ENCODE measurements at places on chromosomes 2 and 18.
A peak's percentile ranks its signal among the peaks of the same experiment; 100 is the strongest.

DNA sequence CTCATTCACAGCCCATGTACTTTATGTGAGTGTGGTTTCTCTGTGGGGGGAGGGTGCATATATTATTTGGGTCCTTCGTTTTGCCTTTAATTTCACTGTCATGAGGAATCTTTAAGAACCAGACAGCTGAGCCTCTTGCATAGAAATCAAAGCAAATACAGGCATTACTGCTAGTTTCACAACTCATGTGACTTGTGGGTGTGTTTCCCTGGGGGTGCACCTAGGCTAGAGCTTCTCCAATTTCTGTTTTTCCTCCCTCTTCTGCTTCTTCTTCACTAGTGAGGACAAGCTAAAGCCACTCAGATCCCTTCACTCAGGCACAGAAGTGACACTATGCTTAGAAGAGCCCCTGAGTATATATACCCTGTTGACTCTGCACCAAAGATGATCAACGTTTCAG lies 131.4 kb downstream of the ACOXL start:
- DNase-seq, result no peak

GRCh38 chr2:74867841-74868658 lies 34.1 kb downstream of the HK2 start:
- DNase-seq, result no peak

DNA sequence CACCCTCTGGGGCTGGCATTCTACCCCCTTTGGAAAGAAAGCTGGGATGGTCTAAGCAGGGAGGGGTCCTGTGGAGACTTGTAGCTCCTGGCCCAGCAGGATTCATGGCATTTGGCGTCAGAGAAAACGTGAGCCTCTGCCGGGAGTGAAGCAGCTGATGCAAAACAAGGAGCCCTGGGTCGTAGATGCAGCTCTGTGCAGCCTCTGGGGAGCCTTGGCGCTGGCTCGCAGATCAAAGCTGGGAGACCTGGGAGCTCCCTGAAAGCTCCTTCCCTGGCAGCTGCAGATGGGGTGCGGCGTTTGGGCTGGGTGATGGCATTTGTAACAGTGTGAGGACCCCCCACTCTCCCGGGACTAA lies 148.3 kb downstream of the KLHL29 start:
- no peak for DNase-seq

DNA sequence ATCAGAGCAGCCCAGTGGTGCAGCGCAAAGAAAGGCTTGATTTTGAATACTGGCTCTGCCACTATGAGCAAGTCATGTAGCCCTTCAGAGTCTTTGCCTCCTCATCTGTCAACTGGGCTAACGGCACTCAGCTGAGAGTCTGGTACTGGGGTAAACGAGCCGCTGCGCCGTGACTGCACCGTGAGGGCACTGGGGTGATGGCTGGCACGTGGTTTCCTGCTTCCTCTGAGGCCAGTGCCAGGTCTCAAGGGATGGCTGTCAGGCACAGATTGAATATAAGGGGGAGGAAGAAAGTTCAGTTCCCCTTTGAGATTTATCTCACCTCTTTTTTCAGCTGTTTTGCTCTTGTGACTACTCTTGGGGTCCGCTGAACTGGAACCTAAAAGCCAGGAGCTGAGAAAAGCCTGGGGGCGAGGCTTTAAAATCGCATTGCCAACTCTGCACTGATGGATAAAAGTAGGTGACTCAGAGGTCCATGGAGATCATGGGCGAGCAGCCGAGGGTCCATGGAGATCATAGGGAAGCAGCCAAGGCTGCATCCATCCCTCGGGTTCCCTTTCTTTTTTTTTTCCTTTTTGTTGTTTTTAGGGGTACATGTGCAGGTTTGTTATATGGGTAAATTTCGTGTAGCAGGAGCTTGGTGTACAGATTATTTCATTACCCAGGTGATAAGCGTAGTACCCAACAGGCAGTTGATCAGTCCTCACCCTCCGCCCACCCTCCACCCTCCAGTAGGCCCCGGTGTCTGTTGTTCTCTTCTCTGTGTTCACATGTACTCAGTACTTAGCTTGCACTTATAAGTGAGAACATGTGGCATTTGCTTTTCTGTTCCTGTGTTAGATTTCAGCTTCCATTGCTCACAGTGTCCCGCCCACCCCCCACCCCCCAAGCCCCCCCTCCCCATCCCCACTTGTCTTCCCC lies 114.3 kb downstream of the SPP2 start:
- no peak for DNase-seq

GRCh38 chr2:165746501-165746900 lies 47.5 kb downstream of the GALNT3 start:
- DNase-seq, result no peak

GRCh38 chr2:62577994-62578781 lies 72.2 kb upstream of the TMEM17 start:
- no peak for DNase-seq

DNA sequence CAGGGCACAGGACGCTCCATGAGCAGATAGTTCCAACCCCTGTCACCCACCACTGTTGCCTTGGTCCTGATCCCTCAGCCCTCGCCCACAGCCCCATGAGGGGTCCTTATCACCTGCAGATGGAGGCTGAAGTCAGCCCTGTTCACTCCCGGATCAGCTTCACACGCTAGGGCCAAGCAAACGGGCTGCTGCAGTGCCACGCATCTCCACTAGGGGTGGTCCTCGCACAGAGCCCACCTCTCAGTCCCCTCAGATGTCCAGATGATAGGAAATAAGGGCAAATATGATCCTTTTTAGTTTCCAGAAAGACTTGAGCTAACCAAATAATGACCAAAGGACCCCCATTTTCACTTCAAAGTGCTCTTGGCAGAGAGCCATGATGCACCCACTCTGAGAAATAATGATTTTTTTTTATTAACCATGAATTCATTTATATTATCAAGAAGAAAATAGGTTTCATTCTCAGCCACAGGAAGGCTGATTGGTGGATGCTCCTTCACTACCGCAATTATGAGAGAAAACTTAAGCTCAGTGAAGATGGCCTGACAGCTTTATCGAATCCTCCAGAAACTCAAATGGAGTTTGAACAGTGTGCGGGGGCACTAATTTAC lies 71.9 kb upstream of the KLHL29 start:
- DNase-seq, result no peak

DNA sequence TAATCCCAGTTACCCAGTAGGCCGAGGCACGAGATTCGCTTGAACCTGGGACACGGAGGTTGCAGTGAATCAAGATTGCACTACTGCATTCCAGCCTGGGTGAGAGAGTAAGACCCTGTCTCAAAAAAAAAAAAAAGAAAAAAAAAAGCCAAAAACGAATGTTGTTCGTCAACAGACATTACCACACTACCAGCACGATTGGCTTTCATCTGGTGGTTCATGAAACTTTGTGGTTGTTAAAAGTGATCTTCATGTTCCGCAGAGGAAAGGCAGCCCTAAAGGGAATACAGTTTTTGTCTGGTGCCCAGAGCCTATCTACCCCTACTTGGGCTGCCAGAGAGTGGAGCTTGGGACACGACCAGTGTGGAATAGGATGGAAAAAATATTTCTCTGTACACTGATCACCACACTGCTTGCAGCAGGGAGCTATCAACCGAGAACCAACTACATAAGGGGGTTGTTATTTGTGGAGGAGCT lies 13.6 kb upstream of the CXCR4 start:
- DNase-seq, result no peak

DNA sequence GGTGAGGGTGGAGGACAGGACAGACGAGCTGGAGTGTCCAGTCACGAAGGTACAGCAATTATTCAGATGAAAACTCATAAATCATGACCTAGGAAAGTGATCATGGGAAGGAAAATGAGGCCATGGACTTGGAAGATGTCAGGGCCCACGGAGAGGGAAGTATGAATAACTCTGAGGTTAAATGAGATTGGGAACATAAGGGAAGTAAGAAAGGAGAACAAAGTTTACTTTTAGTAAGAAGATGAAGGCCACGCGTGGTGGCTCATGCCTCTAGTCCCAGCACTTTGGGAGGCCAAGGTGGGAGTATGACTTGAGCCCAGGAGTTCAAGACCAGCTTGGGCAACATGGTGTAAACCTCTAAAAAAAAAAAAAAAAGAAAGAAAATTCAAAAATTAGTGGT lies 56.2 kb downstream of the AQP4 start:
- no peak for DNase-seq

DNA sequence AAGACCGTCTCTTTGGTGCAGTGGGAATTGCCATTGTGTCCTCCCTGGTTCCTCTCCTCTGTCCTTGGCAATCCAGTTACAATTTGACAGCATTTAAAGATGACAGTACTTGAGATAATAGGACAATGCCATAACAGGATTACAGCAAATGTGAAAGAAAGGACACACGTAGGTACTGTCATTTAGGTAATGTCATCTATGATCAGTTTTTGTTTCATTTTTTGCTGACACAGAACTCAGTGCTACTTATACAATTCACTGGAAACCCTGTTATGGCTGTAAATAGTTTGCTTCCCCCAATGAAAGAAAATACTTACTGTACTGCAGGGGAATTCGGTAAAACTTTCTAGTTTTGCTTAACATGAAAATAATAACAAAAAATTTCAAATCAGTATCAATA lies 65.2 kb downstream of the BCL11A start:
- peak; percentile 15 for DNase-seq

GRCh38 chr2:46495231-46496030 lies 16.1 kb downstream of the TMEM247 start:
- DNase-seq, result no peak

GRCh38 chr18:13433685-13434084 lies 215.1 kb downstream of the LDLRAD4 start:
- no peak for DNase-seq

DNA sequence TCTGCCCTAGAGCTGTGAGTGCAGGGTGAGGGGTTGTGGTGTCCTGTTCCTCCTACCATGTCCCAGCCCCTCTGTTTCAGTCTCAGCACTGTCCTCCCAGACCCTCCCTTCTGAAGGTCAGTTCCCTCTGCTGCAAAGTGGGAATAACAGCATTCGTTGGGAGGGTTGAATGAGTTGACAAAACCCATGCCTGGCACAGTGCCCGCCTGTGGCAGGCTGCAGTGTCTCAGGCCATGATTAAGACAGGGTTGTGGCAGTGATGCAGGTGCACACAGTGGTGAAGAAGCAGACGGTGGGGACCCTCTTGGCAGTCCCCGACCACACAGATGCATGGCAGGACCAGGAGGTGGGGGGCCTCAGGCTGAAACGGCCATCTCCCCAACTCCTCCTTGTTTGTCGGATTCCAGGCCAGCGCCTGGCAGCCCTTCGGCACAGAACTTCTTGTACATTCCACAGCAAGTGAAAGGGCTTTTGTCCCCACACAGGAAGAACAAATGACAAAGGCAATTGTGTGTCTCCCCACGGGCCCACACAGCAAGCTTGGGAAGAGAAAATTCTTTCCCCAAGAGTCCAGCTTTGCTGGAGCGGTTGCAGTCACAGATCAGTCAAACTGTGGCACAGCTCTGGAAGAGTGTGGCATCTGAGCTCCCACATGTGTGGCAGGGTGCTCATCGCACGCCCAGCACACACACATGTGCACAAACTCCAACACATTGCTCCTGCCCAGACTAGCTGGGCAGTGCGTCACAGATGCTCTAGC lies 92.0 kb upstream of the MSH2 start:
- DNase-seq, result peak; percentile 88

DNA sequence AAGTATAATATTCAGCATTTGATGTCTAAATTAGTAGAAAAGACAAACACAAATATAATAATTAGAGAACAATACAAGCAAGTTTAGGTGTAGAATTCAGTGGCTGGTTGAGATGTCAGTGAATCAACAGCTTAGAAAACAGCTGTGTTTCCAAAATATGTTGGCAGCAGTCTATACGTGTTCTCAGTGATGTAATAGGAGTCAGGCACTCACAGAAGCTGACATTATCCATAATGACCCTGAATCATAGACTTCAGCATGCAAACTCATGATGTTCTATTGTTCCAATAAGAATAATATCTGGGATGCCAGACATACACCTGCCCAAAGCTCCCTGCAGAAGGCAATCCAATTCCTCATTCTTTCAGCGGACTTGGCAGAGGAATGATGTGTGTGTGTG lies 164.7 kb downstream of the SLC8A1 start:
- DNase-seq, result no peak

DNA sequence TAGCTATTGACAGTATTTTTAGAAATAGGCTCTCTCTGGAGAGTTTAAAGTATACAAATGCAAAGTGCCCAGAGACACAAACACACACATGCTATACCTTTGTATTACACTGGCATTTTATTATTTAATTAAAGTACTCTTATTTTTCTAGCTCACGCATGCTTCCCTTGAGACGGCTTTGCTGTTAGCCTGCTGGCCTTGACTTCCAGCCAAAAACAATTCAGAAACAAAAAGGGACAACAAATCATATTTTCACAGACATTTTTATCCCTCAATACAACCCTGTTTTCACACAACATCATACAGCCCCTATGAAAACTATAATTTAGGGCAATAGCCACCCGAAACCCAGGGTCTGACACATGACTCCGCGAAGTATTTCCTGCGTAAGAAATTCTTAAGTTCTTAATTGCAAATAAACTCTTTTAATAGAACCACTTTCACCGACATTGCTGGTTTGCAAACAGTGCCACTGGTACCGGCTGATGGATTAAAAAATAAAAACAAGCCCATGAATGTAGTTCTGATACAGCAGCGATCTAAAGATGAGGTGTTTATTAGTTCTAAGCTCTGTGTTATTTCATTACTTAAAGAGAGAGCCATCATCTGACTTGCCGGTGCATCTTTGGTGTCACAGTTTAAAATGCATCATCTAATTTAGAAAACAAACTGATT lies 185.1 kb downstream of the TCF4 start:
- DNase-seq, result no peak

DNA sequence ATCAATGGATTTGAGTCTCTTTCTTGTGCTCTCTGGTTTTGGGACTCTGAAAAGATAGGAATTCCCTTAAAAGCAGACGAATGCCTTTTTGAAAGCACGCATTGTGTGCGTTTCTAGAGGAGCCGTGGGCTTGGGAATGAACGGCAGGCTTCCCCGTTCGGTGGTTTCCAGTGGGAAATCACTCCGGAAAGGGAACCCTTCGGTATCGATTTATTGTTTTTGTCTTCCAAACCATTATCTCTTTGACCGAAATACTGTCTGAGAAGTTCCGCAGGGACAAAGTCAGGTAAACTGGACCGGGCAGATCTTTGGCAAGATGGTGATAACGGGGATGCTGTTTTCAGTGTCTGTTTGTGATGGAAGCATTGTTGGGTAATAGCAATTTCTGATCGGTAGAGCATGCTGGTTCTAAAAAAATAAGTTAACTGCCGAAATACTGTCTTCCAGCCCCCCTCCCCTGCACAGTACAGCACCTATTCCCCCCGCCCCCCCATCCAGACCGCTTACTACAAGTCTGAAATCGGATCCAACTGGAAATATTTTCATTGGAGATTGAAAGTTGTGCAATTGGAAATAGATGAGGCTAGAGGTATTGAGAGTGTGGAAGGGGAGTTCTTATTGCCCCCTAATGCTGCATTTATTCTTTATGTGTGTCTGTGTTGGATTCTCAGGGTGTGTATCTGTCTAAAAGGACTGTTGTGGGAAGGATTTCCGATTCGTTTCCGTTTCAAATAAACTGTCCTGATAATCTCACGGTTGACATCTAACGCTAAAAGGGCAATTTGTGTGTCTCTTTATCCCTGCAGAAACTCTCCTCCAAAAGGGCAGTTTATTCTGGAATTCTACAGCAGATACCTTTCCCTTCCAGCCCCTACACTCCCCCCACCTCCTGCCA lies 635 bp downstream of the SETBP1 start:
- no peak for DNase-seq
